ENCODE measurements at places on chromosomes 7 and 10. TPM values are rescaled to one million over a fixed set of nuclear protein-coding genes. Genes with fewer than 3 reads are reported as not detected.

DNA sequence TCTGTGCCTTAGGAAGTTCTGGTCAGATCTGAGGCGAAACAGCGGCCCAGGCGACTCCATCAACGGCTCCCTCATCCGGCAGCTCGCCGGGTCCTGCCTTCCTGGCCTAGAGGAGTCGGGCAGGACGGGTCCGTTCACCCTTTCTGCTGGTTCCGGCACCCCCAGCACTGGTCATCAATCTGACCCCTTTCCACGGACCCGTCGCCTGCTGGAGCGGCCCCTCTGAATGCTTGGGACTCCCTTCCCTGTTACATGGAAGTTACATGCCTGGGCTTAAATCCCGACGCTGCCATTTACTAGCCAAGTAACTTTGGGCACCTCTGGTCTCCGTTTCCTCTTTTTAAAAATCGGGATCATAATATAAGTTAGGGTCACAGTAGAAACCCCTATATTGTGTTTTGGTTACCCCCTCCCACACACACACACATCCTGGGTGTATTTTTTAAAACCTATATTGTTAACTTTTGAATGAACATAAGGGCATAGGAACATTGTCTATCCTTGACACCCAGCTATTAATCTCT is 607 bp upstream of the GGCT start:
- no peak for DNase-seq

- DNase-seq: no peak
Measured at GRCh38 chr10:33492701-33493345, 158.4 kb upstream of the NRP1 start.

DNA sequence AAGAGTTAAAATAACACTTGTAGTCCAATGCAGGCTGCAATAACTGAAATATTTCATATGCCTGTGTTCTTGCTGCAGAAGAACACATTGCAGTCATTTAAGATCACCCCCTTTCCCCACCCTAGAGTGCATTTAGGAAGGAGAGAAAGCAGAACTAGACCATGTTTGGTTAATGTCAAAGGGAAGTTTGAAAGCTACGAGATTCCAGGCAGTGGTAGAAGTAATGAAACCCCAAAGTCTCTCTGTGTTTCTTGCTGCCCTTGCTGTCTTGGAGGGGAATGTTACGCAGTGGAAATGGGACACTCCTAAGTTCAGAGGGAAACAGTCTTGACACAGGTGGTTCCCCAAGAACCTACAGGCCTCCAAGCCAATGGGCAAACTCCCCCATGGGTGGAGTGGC is 242.9 kb downstream of the PTEN start:
- no peak for DNase-seq

OLAH gene
- total RNA-seq: 0.26 TPM

Measured in dermis microvascular lymphatic vessel endothelial cell (primary cell).